ENCODE measurements at places on chromosomes 5 and 9.

DNA sequence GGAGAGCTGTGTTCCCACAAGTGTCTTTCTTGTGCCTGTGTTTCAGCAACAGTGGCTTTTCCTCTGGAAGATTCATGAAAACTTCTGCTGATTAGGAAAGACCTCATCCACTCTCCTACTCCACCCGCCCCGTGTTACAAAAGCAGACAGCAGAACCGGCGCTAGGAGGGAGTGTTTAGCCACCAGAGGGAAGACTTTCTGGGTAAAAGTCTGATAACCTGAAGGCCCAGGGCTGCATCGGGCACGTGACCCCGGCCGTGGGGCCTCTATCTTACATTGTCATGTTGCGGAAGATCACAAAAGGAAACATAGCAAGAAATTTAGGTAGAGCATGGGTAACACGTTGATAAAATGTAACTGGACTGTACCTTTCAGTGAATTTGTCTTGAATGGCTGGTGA, 32.0 kb upstream of the DMRT2 start:
- DNase-seq = peak; percentile 65

GRCh38 chr9:130950039-130950311, 10.9 kb upstream of the FIBCD1 start:
- DNase-seq = peak; percentile 59

DNA sequence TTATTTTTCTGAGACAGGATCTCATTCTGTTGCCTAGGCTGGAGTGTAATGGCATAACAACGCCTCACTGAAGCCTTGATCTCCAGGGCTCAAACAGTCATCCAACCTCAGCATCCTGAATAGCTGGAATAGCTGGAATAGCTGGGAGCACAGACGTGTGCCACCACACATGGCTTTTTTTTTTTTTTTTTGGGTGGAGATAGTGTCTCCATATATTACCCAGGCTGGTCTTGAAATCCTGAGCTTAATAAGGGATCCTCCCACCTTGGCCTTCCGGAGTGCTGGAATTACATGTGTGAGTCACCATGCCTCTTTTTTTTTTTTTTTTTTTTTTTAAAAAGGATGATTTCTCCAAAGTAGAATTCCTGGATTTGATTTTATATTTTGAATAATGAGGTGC, 60.7 kb downstream of the NSD1 start:
- DNase-seq = peak; percentile 79

GRCh38 chr5:137342764-137343163, 156.4 kb downstream of the SPOCK1 start:
- DNase-seq = no peak

DNA sequence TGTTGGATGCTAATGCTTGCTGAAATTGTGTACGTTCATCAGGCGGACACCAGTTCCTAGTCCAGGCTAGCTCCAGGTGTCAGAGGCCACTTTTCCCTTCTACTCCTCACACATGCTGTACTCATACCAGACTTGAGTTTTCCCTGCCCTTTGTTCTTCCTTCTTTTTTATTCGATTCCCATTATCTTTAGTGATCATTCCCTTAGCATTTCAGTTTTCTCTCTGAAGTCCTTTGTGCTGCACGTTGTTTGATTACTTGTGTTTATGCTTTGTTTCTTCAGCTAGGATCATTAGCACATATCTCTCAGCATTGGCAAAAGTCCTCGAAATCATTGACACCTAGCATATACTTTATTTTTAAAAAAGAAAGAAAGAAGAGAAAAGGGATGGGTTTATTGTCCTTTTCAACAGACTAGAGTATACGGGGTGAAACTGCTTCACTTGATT, 409 bp upstream of the COX7C start:
- no peak for DNase-seq
